HepG2 (cell line): ENCODE measurements at places on chromosomes 11 and 22. TPM values are rescaled to one million over a fixed set of nuclear protein-coding genes. Genes with fewer than 3 reads are reported as not detected.

DNA sequence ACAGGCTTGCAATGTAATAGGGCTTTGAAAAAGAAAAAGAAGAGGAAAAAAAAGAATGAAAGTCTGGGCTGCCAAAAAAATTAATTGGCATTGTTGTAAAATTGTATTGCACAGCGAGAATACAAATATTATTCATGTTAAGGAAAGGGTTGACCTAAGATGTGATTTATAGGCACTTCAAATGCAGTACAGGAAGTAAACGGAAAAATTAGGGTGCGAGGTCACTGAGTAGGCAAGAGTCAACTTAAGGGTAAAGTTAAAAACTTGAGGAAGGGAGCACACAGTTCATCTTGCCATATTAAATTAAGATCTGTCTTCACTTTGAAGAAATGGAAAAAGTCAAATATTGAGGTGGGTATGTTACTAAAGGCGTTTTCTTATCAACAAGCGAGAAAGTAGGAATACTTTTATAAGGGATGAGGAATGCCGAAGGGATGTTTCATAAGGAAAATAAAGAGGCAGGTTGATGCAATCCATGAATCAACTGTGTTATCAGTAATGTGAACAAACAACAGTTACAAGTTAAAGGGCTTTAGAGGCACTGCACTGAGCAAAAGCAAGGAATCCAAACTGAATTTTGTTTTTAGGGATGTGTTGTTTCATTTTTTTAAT is 123.0 kb downstream of the WT1 start:
- no peak for DNase-seq

DNA sequence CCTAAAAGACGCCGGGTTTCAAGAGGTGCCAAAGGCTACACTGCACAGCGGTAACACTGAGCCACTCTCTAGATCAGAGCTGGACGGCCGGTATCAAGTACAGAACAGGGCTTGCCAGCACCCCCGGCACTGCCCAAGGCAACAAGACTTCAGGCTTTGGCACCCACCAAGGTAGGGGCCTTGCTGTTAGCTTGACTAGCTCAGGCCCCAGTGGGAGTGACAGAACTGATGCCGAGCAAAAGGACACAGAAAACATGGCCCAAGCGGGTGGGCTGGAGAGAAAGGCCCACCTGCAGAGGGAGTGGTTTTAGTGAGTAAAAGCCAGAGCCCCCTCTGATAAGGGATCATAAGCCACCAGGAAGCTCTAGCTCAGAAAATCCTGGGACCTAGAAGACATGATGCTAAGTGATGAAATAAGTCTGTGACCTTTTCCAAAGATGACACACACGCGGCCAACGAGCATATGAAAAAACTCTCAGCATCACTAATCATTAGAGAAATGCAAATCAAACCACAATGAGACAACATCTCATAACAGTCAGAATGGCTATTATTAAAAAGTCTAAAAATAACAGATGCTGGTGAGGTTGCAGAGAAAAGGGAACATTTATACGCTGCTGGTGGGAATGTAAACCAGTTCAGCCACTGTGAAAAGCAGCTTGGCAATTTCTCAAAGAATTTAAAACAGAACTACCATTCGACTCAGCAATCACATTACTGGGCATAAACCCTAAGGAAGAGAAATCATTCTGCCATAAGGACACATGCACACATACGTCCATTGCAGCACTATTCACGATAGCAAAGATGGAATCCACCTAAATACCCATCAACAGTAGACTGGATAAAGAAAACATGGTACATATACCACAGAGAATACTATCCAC is 12.9 kb downstream of the EHD1 start:
- DNase-seq = no peak

DNA sequence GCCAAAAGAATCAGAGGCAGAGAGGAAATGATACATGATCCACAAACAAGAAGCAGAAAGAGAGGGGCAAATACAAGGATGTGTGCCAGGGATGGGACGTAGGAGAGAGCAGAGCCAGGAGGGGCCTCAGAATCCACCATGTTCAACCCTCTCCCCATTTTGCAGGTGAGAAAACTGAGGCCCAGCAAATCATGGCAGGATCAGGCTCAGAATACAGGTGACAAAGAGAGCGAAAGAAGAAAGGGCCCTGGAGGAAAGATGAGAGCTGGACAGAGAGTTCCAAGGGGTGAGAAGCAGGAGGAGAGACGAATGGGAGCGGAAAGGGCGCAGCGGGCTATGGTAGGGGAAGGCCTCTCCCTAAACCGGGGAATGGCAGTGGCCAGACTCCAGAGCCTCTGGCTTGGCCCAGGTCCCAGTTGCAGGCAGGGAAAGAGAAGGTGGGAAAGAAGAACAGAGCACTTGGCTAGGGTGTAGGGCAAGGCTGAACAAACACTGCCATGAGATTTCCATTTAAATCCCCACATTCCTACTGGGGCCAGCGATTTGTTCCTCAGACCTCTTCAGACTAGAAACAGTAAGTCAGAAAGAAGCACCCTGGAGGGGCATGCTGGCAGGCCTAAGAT is 44.4 kb upstream of the TSKU start:
- DNase-seq = no peak

CARNS1 gene
- not detected in 2 replicates for total RNA-seq

NCR3LG1 gene
- total RNA-seq = 16.9 and 25.1 TPM in 2 replicates
